ENCODE measurements at places on chromosomes 4 and X.

GRCh38 chr4:26140150-26140898, 180.5 kb upstream of the RBPJ start:
- no peak for DNase-seq

- DNase-seq: no peak
Observed at GRCh38 chr4:94909645-94910044, 151.9 kb downstream of the BMPR1B start.

- peak; percentile 90 for DNase-seq
Observed at GRCh38 chr4:79864500-79865200, 208.4 kb downstream of the ANTXR2 start.

GRCh38 chr4:104591510-104591911, 96.8 kb upstream of the CXXC4 start:
- DNase-seq: peak; percentile 97

- no peak for DNase-seq
Observed at GRCh38 chrX:65990702-65991101, 49.2 kb downstream of the VSIG4 start.

- DNase-seq: peak; percentile 52
Observed at GRCh38 chr4:143390764-143391163, 54.1 kb downstream of the GAB1 start.

DNA sequence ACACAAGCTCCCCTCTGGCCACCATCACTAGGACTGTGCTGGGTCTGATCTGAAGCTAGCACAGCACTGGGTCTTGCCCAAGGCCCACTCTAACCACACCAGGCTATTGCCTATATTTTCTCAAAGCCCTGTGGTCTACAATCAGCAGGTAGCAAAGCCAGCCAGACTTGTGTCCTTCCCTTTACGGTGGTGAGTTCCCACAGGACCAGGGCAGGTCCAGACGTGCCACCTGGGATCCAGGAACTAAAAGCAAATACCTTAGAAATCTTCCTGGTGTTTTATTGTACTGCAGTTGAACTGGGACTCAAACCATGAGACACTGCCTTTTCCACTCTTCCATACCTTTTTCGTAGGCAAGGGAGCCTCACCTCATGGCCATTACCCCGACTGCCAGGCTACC, 9.0 kb upstream of the MAGEC2 start:
- DNase-seq: no peak

DNA sequence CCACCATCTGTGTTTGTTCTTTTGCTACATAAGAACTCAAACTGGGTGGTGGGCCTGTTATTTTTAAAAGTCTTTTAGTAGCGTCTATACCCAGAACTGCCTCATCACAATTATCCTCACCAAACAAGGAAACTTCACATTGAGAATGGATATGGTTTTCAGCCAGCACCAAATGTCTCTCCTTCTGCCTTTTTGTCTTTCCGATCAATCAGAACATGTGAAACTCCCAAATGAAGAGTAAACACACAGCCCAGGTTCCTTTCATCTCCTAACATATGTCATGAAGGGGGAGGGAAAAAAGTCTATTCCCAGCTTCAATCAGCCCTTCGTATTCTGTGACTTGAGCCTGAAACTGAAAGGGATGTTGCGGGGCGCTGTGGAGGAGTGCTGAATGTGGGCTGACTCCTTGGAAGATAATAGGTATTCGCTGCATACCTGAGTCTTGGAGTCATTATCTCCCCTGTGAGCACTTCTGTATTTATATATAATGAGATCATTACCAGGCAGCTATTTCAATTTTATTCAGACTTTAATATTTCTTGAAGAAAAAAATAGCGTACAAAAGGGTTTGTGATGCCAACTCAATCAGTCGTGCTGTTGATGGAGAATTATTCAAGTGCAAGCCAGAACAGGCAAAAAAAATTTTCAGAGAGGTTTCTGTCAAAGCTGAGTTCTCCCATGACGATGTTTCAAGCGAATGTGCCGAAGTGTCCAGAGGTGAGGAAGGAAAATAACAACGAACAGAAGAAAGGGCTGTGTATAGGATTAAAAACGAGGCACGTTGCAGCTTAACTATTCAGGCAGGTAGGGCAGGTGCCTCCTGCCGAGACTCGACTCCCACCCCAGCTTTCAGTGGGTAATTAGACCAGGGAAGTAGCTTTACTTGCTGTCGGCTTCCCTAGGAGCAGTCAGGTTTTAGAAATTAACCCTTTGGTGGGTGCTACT, 163.9 kb upstream of the NOCT start:
- DNase-seq: peak; percentile 95

DNA sequence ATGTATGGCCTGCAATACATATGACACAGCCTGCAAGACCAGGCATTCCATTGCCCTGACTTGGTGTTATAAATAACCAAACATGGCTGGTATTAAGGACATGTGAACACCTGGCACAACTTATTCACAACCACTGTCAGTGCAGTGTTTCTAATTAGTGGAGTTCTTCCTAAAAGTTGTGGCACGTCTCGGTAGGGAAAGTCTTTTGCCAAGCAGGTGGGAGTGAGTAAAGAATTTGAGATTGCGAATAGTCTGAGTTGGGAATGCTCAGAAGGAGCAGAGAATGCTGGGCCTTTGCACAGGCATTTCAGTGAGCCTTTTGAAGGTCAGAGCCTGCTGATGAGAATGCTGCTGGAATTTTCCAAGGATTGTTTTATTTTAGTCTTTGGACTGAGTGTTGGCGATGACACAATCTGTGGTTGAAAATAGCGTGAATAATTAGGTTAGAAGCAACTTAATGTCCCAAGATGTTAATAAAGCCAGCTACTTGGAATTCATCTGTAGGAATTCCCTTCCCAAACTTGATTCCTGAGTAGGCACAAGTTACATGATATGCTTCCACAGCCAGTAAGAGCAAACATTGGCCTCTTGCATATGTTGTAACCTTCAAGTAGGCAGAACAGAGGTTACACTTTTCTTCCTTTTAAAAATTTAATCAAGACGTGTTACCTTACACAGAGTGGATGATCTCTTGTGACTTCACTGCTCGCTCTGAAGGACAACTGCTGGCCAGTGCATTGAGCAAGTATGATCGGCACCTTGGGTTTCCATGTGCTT, 83.6 kb upstream of the PGRMC2 start:
- DNase-seq: no peak

DNA sequence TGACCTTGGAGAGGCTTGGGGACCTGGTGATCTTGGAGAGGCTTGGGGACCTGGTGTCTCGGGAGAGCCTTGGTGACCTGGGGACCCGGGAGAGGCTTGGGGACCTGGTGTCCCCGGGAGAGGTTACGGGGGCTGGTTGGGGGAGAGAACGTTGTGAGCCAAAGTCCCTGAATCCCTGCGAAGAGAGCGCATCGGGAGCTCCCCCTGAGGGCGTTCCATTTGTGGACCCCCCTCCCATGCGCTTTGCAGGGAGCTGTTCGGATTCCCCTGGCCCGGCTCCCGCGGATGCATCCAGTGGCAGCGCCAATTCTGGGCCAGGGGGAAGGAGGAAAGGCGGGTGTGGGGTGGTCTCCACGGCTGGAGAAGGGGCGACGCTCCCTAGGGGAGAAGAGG, 13.3 kb downstream of the SHOX start:
- DNase-seq: no peak

GRCh38 chrX:139802048-139802447, 94.1 kb upstream of the MCF2 start:
- DNase-seq: no peak

GRCh38 chr4:184376923-184377322, 97.4 kb downstream of the IRF2 start:
- DNase-seq: no peak

DNA sequence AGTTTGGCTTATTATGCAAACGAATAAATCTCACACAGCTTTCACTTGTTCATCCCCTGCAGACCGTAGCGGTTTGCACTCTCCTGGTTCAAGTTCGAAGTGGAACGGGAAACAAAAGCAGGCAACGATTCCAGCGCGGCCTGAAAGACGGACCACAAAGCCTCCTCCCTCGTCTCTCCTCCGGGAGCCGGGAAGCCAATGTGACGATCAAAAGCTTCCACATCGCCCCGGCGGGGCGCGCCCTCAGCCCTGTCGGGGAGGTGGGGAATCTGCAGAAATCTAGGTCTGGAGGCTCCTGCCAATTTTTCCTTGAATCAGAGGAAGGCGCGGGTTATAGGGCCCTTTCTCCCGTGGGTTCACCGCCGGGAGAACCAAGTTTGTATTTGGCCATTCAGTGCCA, 16.9 kb upstream of the ZIC3 start:
- no peak for DNase-seq

GRCh38 chr4:72471816-72472215, 97.2 kb downstream of the ADAMTS3 start:
- DNase-seq: no peak

DNA sequence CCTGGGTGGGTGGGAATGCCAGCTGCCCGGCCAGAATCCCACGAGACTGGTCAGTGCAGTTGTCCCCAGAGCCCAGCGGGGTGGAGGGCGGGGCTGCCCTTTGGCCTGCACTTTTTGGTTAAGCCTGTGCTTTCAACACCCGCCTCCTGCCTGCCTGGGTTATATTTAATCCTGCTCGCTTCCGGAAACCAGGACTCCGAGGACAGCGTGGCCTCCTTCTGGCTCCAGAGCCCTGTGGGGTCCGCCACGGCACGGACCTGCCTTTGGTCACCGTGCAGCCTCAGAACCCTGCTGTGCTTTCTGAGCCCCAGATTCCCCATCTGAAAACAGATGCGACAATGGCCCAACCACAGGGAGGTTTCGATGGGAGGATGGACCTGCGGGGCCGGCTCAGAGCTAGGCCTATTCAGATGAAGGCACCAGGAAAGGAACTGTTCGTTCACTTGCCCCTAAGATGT, 29.4 kb upstream of the KIAA0232 start:
- DNase-seq: no peak

- DNase-seq: no peak
Observed at GRCh38 chrX:106933538-106933961, 13.3 kb downstream of the CLDN2 start.

- DNase-seq: no peak
Observed at GRCh38 chr4:189299706-189300105, 641.0 kb upstream of the FRG1 start.

DNA sequence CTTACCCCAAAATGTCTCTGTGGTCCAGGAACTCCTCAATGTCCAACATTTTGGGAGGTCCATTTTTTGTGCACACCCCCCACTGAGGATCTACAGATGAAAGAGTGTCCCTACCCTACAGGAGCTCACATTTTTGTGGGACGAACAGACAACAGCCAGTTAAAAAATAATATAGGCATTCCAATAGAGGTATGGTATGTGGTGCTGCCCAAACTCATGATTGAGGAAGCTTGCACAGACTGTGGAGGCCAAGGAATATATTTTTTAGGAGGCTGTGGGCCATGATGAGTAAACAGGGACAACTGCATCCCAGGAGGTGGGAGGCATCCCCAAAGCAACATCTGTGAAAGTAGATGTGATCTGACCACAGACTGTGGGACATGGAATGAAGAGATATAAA, 181.0 kb upstream of the HCCS start:
- no peak for DNase-seq

- DNase-seq: peak; percentile 48
Observed at GRCh38 chrX:11967986-11968869, 170.0 kb upstream of the FRMPD4 start.

DNA sequence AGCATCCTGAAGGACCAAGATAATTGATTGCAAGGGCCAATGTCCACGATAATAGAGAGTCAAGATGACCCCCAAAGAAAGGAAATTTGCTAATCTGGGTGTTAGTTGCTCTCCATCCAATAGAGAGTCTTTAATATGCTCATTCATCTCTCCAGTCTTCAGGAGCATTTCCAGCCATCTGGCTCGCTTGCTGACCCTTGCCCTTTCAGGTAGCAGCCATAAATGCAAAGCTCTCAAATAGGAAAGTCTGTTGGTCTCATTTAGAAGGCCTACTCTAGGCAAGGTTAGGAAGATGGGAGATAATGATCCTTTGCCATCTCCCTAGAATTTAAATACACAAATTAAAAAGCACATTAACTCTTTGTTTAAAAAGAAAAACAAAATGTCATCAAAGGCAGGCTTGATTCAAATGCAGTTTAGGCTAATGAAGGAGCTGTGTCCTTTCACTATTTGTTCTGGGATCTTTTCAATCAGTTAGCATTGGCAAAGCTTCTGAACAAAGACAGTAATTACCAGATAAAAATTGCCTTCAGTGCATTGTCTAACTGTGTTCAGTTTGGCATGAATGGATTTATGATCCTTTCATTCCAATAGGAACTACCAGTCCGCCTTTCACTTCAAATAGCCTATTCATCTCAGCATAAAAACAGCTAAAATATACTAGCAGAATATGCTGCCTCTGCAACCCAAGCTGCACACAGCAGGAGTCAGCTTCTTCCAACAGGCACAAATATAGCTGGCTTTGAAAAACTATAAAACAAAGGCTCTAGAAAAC, 49.6 kb upstream of the ATXN3L start:
- peak; percentile 97 for DNase-seq

- DNase-seq: no peak
Observed at GRCh38 chr4:167282171-167282864, 48.0 kb upstream of the SPOCK3 start.

DNA sequence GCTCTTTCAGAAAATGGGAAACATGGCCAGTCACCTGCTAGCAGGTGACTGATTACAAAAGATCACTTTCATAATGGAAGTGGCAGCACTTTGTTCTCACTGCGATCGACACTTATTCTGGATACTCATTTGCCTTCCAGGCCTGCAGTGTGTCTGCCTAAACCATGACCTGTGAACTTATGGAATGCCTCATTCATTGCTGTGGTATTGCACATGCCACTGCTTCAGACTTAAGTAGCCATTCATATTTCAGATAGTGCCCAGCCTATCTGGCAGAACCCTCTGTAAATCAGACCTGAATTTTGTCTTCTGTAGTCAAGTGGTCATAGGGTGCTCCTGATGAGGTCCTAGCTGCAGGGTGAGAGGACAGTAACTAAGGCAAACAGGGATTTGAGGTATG, 23.3 kb upstream of the MGST2 start:
- no peak for DNase-seq
